ENCODE measurements at places on chromosomes 2 and 18. TPM values are rescaled to one million over a fixed set of nuclear protein-coding genes. Genes with fewer than 3 reads are reported as not detected.

DNA sequence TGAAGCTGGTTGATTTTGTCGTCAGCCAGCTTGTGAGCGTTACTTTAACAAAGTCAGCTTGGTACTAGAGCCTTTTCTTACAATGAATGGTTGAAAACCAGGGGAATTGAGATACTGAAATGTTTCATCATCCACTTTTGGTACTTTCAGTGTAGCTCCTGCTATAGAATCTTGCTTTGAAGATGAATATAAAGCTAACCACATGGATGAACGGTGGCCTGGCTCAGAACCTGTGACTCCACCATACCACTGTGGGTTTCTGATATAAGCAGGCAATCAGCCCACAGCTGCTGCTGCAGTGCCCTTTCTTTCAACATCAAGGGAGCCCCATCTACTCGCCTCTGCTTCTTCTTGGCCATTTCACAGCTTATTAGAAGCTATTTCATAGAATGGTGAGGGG, 53.2 kb upstream of the GPR45 start:
- peak; percentile 37 for DNase-seq

DNA sequence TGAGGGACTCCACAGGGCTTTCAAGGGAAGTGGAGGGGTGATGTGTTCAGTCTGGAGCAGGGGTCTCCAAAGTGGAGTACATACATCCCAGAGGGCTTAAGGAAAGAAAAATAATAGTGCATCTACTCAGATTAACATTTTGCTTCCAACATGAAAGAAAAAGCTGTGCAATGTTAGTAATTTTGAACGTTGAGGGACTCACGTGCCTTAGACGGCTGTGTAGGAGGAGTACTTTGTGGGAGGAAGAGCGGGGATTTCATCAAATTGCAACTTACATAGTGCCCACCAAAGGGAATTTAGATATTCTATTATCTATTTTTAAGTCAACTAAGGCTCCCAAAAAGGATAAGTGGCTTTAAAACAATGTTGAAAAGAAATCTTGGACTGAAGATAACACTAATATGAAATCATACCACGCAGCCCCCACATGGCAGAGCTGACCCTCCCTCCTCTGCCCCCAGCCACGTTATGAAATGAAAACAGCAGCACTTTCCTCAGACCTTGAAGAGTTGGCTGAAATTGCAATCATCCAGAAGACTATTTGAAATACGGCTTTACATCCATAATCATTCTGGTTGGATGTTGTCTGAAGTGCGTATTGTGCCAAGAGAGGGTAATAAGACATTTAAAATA, 42.9 kb downstream of the MEX3C start:
- peak; percentile 39 for DNase-seq

The CHST10 gene
- total RNA-seq, result 9.5 TPM

DNA sequence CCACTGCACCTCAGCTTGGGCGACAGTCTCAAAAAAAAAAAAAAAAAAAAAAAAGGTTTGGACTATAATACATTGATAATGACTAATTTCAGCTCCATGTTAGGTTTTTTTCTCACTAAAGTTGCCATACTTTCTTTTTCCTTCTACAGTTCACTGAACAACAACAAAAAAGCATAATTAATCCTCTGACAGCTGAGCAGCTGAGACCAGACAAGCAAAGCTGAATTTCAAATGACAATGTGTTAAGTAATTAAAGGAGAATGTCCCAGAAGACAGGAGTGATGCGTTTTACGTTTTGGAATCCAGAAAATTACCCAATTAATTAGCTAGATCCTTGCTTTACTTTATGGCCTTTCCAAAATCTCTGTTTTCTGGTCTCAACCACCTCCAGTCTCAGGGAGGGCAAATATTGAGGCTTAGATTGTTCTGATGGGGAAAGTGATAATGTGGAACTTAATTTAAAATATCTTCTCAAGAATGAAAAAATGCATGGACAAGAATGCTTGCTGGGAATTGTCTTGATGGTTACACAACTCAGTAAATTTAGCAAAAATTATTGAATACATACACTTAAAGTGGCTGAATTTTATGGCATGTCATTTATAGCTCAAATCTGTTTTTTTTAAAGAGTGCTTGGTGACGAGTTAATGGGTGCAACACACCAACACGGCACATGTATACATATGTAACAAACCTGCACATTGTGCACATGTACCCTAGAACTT, 17.4 kb upstream of the RMDN2 start:
- no peak for DNase-seq

The GAL3ST2 gene
- 0.95 TPM for total RNA-seq

The CYP26B1 gene
- total RNA-seq, result not detected

The CCDC85A gene
- total RNA-seq, result not detected

DNA sequence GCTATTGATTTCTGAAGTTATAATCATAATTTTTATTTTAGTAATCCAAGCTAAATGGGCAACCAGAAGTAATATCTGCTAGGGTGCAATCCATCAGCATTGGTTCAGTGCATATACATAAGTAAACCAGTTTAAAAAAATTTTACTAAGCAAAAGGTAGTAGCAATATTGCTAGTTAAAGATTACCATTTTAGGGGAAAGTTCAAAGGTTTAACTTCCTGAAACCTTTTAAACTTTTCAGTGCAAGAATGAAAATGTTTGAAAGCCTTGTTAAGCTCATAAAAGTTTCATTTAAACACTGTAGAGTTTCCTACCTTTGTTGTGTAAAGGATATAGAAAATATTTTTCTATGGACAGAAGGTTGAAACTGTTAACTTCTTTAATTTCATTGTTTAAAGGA, 31.0 kb upstream of the EPB41L5 start:
- no peak for DNase-seq

The NAT8 gene
- total RNA-seq, result not detected

The BOLL gene
- total RNA-seq, result not detected

- DNase-seq, result no peak
Measured at GRCh38 chr2:117983040-117983439, 30.8 kb downstream of the CCDC93 start.

The DNAJC5G gene
- total RNA-seq, result not detected

DNA sequence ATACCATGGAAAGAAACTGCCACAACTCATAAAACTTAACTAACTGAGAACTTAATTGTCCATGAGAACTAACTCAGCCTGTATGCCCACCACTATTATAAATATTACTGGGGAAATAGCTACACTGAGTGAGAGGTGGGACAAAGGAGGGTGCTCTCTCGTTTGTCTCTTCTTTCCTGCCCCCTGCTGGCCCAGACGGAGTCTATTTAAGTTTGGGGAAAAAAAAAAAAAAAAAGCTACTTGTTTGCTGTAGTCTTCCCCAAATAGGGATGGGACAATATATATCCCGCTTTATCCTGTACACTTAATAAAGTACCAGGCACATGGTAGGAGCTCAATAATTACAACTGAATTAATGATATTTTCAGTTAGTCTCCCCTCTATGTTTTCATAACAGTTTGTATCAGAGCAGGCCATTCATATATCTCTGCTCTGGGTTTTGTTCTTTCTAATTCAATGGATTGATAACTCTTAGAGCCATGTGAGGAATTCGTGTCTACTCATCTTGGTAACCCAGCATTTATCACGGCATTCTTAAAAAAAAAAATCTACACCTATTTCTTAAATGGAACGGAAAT, 647.6 kb upstream of the PKDCC start:
- peak; percentile 16 for DNase-seq

The FAP gene
- total RNA-seq, result not detected

The TLX2 gene
- 0.16 TPM for total RNA-seq

The ARHGAP28 gene
- total RNA-seq, result not detected

The TEX44 gene
- total RNA-seq, result not detected

- DNase-seq, result no peak
Measured at GRCh38 chr2:158392687-158393086, 63.9 kb downstream of the CCDC148 start.

DNA sequence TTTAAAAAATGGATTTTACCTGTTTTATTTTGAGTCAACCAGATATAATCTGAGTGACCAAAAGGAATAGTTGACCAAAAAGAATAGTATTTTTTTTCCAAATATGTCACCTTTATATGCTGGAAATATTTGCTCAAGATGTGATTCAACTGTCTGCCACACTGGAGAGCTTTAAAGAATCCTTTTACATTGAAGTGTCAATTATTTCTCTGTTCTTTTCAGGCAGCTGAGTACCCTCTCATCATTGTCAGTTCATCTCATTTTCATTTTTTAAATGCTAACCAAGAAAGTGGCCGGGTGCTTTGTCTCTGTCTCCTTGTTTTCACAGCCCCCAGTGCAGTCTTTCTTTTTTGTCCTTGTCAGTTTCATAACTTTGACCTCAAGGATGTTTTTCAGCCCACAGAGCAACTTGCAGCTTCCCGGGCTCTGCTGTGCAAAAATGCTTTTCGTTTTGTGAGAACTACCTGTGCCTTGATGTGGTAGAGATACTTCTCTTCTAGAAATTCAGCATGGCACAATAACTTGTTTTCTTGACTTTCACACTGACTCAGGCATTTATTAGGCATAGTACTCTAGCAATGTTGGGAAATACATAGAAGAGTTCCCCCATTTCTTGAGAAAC, 23.4 kb upstream of the CERS6 start:
- peak; percentile 55 for DNase-seq

The KIAA2012 gene
- not detected for total RNA-seq

The DYNAP gene
- not detected for total RNA-seq

The SLC23A3 gene
- 1.1 TPM for total RNA-seq

DNA sequence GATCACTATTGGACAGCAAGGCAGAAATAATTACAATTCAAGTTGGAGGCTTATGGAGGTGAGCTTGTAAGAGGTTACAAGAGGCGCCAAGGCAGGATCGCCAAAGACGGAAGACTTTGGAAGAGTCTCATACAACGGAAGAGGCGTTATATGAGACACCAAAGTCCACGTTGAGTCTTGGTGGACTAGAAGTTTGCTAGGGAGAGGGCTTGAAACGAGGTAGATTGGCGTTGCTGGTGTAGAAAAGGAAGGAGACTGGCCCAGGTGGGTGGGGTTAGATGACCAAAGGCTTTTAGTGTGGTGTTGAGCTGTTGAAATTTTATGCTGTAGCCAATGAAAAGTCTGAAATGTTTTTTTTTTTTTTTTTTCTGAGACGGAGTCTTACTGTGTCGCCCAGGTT, 1.4 kb downstream of the MSH2 start:
- DNase-seq, result no peak

The GCG gene
- not detected for total RNA-seq

The COPS7B gene
- 51.3 TPM for total RNA-seq

DNA sequence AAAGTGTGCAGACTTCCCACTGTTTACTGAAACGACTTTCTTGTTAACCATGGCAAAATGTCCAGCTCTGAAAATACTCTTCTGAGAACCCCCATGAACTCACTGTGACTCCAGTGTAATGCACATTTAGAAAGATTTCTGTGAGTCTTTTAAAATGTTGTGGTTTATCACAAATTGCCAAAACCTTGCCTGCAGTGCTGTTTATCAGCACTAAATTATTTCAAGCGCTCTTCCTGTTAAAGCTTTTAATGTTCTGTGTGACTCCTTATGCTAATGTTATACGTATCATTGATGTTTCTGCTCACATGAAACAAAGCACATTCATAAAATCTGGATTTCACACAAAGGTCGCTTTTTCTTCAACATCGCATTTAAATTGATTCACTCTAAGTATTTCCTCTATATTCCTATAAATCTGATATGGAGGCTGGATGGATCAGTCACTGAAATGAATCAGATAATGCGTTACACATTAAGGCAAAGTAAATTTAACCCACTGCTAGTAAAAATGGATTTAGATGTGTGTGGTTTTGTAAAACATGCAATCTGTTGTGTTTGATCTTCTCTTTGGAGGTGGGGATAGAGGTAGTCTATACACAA, 521.2 kb downstream of the NYAP2 start:
- DNase-seq, result no peak

All from activated CD8-positive, alpha-beta T cell treated with anti-CD3 and anti-CD28 coated beads for 36 hours (primary cell).